Heart left ventricle (tissue), 16 donors: ENCODE measurements at places on chromosomes 4 and X. TPM values are rescaled to one million over a fixed set of nuclear protein-coding genes. Genes with fewer than 3 reads are reported as not detected.

MAGEC3 gene
- total RNA-seq = not detected

NDST3 gene
- total RNA-seq = 0.29 TPM

DUSP21 gene
- not detected for total RNA-seq

SSX5 gene
- not detected for total RNA-seq

DNA sequence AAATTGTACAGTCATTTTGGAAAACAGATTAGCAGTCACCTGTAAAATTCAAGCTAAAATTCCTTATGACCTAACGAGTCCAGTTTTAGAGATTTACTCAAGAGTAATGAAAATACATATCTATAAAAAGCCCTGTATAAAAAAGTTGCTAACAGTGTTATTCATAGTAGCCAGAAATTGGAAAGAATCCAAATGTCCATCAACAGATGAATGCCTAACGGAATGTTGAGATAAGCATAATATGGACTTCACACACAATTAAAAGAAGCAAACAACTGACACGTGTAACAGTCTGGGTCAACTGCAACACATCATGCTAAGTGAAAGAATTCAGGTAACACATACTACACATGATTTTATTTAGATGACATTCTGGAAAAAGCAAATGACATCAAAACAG lies 584.8 kb upstream of the AGA start:
- DNase-seq = no peak
